ENCODE measurements at places on chromosomes 7 and 10.

- no peak for DNase-seq
Measured at GRCh38 chr10:29841724-29842649, 207.2 kb upstream of the SVIL start.

GRCh38 chr7:87456247-87456646, 19.2 kb downstream of the ABCB4 start:
- no peak for DNase-seq

- DNase-seq, result no peak
Measured at GRCh38 chr7:38673795-38674194, 42.6 kb upstream of the AMPH start.

- DNase-seq, result no peak
Measured at GRCh38 chr10:89120931-89121763, 86.0 kb downstream of the CH25H start.
